ENCODE measurements at places on chromosomes 12 and 14. TPM values are rescaled to one million over a fixed set of nuclear protein-coding genes. Genes with fewer than 3 reads are reported as not detected.
A peak's percentile ranks its signal among the peaks of the same experiment; 100 is the strongest.

DNA sequence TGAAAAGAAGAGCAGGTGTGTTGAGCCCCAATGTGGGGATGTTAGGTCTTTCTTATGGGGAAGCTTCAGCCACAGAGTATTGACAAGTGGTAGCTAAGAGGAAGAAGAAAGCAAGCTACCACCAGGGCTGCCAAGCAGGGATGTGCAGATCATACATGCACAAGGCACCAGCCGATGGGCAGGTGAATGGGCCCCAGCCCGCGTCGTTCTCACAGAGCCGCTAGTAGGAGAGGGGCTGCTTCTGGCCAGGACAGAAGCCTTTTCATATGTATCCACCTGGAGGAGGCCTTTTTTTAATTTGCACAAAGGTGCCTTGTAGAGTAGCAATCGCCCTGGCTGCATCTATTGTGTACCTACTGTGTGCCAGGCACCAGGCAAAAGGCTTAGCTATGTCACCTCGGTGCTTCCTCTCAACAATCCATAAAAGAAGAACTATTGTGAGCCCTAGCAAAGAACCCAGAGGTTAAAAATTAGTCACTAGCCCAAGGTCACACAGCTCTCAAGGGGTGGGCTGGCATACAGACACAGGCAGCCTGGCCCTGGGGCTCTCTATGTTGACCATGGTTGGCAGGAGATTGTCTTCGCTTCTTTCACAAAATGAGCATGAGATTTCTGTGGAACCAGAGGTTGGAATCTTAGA is 8.2 kb downstream of the NUAK1 start:
- no peak for DNase-seq

DNA sequence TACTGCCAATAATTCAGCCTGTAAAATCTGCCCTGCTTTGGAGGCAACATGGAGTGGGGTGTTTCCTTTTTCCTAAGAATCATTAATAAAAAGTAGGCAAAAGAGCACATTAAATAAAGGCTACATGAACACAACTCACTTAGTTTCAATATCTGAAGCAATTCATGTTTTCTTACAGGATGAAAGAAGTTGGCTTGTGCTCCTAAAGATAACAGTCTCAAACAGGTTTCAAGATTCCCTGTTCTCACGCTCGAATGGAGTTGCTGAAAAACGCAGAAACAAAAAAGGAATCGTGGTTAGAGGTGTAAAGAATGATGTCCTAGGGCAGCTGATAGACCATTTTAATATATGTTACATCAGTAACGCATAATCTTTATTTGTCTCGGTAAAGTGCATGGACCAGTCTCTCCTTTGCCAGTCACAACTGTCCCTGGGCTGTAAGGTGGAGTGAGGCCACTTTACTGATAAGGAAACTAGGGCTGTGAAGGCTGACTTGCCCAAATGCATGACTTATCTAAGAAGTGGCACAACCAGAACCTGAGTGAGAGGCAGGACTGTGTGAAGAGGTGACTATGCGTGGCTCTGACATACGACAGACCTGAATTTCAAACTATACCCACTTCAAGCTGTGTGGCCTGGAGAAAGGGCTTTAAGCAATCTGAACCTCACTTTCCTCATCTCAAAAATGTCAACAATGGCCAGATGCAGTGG is 12.6 kb downstream of the GIT2 start:
- no peak for DNase-seq

The CFAP54 gene
- total RNA-seq, result 0.26 TPM

DNA sequence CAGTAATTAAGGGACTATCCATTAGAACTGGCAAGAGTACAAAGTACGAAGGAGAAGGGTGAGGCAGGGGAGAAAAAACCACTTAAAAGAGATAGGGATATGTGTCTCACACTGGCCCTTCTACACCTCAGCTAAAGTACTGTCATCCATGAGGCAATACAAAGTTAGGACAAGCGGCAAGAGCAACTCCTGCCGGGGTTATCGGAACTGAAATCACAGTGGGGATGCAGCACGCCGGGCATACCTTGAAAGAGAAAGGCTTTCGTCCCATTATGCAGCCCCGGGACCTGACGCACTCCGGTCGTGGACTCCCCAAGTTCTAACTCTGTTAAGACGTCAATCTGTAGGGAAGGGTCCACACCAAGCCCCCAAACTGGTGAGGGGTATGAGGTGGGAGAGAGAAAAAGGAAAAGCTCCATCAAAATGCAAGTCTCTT is 1.1 kb downstream of the NELL2 start:
- DNase-seq, result peak; percentile 27

DNA sequence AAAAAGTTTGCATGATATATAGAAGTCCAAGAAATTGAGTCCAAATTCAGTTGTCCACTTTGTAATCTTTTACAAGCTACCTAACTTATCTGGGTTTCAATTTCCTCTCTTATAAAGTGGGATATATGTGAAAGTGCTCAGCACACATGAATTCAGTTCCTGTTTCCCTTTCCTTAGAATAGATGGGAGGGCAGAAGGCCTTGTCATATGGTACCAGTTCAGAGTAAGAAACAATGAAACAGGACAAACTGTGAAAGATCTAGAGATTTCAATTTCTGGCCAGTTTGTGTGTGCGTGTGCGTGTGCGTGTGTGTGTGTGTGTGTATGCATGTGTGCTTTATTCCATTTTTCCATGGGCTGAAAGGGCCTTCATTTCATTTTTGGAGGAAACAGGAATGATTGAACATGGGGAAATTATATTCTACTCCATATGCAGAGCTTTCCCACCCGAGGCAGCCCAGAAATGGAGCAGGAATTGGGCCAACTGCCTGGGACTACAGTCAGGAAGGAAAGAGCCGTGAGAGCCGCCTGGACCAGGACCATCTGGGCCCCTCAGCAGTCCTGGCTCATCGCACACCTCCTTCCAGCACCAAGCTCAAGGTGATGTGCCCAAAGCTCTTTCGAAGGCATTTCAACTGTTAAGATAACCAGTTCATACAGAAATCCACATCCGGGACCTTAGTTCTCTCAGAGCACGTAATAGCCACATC is 183.2 kb downstream of the EPS8 start:
- DNase-seq, result no peak

GRCh38 chr12:67355428-67356379 is 86.5 kb downstream of the CAND1 start:
- no peak for DNase-seq

DNA sequence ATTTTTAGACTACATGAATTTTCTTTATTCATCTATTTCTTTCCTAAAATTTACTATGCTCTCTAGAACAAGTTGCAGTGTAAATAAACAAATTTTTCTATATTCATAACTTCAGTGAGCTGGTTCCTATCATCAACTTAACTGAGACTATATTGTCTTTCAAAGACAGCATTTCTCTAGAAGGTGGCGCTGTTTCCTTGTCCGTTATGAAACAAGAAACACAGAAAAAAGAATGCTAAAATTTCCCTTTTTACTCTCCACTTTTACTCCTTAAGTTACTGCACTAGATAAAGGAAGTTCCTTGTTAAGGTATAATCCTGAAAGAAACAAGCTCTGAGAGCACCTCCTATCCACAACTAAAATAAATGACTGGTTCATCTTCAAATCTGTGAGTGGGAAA is 8.2 kb upstream of the CLEC2A start:
- DNase-seq, result no peak

The TSPAN11 gene
- not detected for total RNA-seq

The PTPRO gene
- total RNA-seq, result 1.1 TPM

DNA sequence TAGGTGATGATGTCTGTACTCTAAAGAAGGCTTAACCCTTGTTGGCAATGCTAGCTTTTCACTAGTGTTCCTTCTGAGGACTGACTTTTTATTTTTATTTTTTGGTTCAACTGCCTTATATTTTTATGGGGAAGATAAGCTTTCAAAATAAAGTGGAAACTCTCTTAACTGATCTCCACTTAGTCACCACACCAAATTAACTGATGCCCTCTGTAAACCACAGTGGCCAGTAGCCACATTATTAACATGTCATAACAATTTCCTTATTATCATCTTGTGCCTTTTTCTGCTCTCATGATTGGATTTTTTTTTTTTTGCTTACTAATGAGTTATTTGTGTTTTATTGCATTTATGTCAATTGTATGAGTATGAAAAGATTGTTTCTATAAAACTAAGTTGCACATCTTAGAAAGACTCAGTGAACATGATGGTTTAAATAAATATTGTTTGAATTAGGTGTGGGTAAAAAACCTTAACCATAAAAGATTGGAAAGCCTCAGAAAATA is 56.9 kb downstream of the SCFD1 start:
- no peak for DNase-seq

The CLEC12A gene
- total RNA-seq, result 0.14 TPM

The SLC25A47 gene
- total RNA-seq, result not detected

The CCDC197 gene
- total RNA-seq, result not detected

The SIX4 gene
- 0.04 TPM for total RNA-seq

DNA sequence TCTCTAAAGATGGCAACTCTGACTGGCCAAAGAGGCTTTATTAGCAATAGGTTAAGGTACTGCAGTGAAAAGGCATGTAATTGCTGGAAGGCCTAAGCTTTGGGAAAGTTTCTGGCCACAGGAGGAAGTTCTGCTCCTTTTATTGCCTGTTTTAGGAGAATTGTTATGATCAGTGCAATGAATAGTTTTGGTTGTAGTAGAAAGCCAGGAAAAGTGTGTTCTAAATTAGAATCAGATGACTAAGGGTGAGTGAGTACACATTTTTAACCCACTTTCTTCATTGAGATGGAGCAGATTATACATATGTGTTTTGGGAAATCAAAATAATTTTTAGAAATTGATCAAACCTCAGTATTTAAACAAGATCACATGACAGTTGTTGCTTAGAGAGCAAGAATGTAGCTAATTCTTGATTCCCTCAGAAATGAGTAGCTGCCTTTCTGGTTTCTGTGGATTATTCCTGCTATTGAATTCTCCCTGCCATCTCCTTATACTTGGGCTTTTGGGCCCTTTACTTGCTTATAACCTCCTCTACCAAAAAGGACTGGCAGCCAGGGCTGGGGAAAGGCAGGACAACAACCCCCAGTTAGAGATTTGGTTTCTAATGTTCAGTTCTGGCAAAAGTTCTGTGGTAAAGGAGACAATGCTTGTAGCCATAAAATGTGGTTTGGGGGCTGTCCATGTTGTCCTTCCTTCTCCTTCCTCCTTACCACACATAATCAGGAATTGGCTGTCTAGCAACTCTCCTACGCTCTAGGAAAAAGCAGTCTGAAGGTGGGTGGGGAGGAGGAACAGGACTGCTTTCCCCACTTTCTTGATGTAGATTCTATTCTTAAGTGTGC is 217.1 kb downstream of the SLC38A4 start:
- DNase-seq, result no peak

DNA sequence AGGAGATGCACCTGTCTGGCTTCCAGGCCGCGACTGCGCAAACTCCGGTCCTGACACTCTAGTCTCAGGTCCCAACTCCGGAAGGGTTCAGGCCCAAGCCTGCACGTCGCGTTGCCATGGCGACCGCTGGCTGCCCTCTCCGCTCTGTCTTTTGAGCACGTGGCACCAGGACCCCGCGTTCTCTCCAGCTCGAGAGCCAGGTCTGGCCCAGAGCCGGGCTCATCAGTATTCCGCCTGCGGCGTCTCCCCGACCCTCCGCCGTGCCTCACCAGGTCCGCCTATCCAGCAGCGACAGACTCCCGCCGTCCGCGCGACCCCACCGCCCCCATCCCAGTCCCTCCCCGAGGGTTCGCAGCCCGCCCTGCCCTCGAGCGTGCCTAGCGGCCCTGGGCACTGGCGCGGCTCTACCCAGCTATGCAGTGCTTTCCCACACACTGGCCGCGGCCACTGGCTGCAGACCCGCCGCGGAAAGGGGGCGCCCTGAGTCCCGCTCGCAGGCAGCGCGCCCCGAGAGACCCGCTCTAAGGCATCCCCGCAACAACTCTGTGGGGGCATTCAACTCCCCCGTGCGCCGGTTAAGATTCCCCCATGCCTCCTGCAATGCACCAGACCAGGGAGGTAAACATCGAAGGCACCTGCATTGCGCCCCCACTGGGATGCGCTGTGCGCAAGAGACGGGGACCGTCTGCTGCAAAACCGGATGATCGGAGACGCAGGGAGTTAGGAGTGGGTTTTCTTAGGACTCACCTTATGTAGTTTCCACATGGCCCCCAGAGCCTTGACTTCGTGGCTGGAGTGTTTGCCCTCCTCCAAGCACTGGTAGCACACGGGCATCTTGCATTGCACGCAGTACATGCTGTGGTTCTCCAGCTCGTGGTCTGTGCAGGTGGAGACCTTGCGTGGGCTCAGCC is 1.3 kb downstream of the TRIM9 start:
- DNase-seq, result peak; percentile 72

The RNASE1 gene
- total RNA-seq, result not detected

GRCh38 chr14:50311337-50311971 is 575 bp downstream of the L2HGDH start:
- no peak for DNase-seq

DNA sequence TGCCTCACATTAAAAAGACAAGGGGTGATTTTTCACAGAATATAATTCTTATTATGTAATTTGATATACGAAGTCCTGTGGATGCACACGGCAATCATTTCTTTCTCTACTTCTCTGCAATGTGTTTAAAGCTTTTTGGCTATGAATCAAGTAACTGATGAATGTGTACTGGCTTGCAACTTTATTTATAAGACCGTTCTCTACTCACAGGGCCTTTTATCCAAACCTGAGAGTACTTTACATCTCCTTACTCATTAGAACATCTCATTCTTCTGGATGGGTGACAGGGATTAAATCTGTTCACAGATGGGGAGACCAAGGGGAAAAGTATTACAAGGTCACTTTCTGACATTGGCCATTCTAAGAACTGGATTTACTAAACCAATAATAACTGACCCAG is 215.8 kb upstream of the DIO2 start:
- DNase-seq, result no peak

The MYBPC1 gene
- total RNA-seq, result not detected

The LHX5 gene
- total RNA-seq, result not detected

The ITGA5 gene
- total RNA-seq, result 20.1 TPM

The TMEM179 gene
- not detected for total RNA-seq

DNA sequence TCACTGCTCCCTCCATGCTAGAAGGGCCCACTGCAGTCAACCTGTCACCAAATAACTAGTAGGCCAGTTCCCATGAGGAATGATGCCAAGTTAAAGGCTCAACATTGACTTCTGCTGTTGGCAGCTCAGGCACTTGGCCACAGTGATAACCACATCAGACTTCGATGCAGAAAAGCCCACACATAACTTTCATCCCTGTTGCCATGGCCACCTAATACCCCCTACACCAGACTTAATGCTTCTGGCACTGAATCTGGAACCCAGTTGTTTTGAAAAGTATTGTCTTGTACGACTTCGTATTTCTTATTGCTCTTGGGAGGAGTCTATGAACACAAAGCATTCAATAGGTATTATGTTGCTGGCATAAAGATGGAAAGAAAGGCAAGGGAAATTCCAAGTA is 44.3 kb upstream of the HELB start:
- no peak for DNase-seq

- no peak for DNase-seq
These were observed 54.7 kb upstream of the PLEKHG3 start for GRCh38 chr14:64649383-64649998.

The C14orf39 gene
- not detected for total RNA-seq

DNA sequence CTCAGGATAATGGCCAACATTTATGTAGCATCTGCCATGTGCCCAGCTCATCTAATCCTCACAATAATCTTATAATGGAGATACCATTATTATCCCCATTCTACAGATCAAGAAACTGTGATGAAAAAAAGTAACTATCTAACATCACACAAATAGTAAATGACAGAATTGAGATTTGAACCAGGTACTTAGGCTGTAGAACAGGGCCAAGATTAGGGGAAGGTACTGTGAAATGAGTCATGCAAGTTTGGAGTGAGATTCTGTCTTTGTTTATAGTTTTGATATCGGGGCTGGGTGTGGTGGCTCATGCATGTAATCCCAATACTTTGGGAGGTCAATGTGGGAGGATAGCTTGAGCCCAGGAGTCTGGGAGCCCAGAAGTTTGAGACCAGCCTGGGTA is 1.3 kb upstream of the GNPTAB start:
- DNase-seq, result no peak
